Neural crest cell (in vitro differentiated cells): ENCODE measurements at places on chromosomes 16 and 17.

DNA sequence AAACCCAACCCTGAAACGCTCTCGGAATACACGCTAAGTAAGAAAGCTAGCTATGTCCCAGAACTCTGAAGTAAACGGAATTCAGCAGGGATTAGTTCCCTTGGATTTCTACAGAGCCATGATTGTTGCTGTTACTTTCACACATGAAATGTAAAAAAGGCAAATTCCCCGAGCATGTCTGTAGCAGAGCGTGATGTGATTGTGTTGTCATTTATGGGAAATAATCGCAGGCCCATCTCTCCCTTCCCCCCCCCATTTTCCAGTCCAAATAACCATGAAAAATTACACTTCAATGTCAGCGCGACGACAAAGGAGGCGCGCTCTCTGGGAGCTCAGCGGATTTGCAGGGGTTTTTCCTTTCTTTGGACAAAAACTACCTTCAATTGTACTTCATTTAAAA lies 209.0 kb downstream of the ZFHX3 start:
- peak overlapping the region; percentile 45 for H3K4me3 ChIP-seq
- H3K4me1 ChIP-seq, result peaks cover 80% of the 10 kb centered on the region
- DNase-seq, result no peak
- H3K27me3 ChIP-seq, result no peaks in the 10 kb centered on the region

GRCh38 chr16:27564224-27564623 lies 14.3 kb downstream of the KATNIP start:
- peak overlapping the region; percentile 12 for H3K27ac ChIP-seq
- no peak overlapping the region for H3K4me3 ChIP-seq
- no peak for DNase-seq
- no peaks in the 10 kb centered on the region for H3K4me1 ChIP-seq

GRCh38 chr17:6476810-6477179 lies 32.5 kb downstream of the PIMREG start:
- H3K36me3 ChIP-seq, result no peaks in the 10 kb centered on the region
- H3K27me3 ChIP-seq, result no peaks in the 10 kb centered on the region
- no peak overlapping the region for H3K27ac ChIP-seq
- H3K4me3 ChIP-seq, result no peak overlapping the region
- peaks cover 10% of the 10 kb centered on the region for H3K4me1 ChIP-seq

DNA sequence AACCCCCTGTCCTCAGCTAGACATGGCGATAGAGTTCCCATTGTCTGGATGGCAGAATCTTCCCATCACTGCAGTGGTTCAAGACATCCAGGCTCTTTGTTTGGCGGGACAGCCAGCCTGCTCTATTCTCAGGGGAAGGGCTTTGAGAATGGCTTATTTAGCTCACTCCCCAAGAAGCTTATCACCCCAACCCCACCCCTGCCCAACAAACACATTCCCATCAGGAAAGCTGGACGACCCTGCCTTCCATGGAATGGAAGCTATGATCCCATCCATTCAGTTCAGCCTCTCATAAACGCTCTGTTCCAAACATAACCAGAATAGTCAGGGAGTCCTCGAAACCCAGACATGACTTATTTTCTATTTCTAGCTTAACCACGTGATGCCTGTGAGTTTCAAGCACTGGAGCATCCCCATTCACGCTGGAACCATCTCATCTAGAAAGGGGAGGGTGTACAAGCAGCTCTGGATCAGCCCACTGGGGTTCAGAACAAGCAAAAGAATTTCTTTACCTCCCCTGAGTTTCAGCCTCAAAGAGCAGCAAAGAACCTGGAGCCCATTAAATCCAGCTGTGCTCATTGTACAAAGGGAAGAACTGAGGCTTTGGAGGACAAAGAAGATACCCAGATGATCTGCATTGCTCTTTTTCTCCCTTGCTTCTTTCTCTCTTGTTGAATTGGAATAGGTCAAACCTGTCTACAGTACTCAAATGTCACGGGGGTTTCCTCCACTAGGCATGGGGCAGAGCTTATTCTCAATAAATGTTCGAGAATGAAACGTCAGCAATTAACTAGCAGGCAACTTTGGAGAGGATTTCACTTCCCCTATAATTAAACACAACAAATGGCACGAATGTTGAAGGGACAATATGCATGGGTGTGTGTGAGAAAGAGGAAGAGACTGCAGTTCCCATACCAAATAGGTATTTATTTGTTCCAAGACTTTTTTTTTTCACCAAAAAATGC lies 93.1 kb downstream of the XYLT1 start:
- peaks cover 56% of the 10 kb centered on the region for H3K4me1 ChIP-seq
- no peak overlapping the region for H3K4me3 ChIP-seq
- DNase-seq, result no peak
- no peaks in the 10 kb centered on the region for H3K36me3 ChIP-seq
- no peaks in the 10 kb centered on the region for H3K27me3 ChIP-seq

GRCh38 chr17:43900858-43901754 lies 6.2 kb downstream of the MPP2 start:
- H3K4me3 ChIP-seq, result peak overlapping the region; percentile 90
- peaks cover 44% of the 10 kb centered on the region for H3K4me1 ChIP-seq
- H3K27ac ChIP-seq, result peak overlapping the region; percentile 75
- H3K27me3 ChIP-seq, result peaks cover under 1% of the 10 kb centered on the region
- H3K36me3 ChIP-seq, result no peaks in the 10 kb centered on the region
- peak; percentile 20 for DNase-seq

DNA sequence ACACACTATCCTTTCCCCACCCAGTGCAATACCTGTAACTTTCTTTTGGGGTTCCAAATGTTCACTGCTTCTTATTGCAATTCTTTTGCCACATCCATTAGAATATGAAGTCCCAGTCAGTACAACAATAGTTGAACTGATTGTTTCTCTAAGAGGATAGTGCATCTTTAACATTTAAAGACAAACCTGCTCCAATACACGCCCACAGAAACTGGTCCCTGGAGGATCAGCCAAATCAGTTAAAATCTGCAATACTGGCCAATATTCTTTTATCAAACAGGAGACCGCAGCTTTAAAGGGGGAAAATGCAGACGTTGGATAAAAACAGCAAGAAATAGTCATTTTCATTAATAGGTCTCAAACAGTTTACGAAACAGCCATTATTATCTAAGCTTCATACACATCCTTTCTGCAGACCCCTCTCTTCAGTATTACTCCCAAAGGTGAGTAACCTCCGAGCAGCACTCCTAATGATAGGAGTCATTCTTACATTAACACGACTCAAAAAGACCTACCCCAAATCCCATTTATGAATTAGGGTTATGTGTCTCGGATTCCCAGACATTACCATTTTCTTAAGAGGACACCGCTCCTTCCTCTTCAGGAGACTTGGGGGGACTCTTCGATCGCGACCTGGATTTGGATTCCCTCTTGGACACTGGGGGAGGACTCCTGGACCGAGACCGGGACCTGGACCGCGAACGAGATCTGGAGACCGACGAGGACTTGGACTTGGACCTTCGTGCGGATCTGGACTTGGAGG lies 1.4 kb downstream of the SRSF2 start:
- H3K4me1 ChIP-seq, result peaks cover 61% of the 10 kb centered on the region
- H3K27me3 ChIP-seq, result peaks cover 5% of the 10 kb centered on the region
- peak overlapping the region; percentile 99 for H3K4me3 ChIP-seq
- peak overlapping the region; percentile 97 for H3K27ac ChIP-seq

GRCh38 chr16:13105427-13105826 lies 204.0 kb downstream of the SHISA9 start:
- H3K36me3 ChIP-seq, result peaks cover 2% of the 10 kb centered on the region
- H3K4me3 ChIP-seq, result peak overlapping the region; percentile 23
- peaks cover 5% of the 10 kb centered on the region for H3K4me1 ChIP-seq
- no peak overlapping the region for H3K27ac ChIP-seq
- no peak for DNase-seq
- no peaks in the 10 kb centered on the region for H3K27me3 ChIP-seq

- H3K27ac ChIP-seq, result peak overlapping the region; percentile 98
- H3K4me3 ChIP-seq, result peak overlapping the region; percentile 97
- peaks cover 23% of the 10 kb centered on the region for H3K36me3 ChIP-seq
- peaks cover 50% of the 10 kb centered on the region for H3K4me1 ChIP-seq
- peaks cover 77% of the 10 kb centered on the region for H3K27me3 ChIP-seq
These were observed 3.3 kb downstream of the HOXB2 start for GRCh38 chr17:48541577-48542113.

DNA sequence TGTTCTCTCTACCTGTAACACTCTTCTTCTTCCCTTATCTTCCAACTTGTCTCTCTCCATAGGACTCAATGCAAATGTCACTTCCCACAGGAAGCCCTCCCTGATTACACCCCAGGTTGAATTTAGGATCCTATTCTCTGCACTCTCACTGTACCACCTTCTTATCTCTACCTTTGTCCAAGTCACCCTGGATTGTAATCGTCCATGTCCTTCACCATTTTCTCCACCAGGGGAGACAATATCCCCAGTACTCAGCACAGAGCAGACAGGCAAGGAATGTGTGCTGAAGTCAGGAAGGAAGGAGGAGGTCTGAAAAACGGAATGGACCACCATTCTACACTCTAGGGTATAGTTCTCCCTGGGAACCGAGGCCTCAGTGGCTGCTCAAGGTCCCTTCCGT lies 14.2 kb downstream of the C16orf82 start:
- H3K27ac ChIP-seq, result no peak overlapping the region
- H3K36me3 ChIP-seq, result peaks cover 3% of the 10 kb centered on the region
- H3K4me3 ChIP-seq, result no peak overlapping the region
- no peak for DNase-seq
- peaks cover 32% of the 10 kb centered on the region for H3K4me1 ChIP-seq

- H3K4me3 ChIP-seq, result peak overlapping the region; percentile 98
- peaks cover 51% of the 10 kb centered on the region for H3K4me1 ChIP-seq
- H3K27me3 ChIP-seq, result peaks cover 3% of the 10 kb centered on the region
- H3K27ac ChIP-seq, result peak overlapping the region; percentile 99
These were observed 672 bp upstream of the ALKBH5 start for GRCh38 chr17:18182978-18183333.

DNA sequence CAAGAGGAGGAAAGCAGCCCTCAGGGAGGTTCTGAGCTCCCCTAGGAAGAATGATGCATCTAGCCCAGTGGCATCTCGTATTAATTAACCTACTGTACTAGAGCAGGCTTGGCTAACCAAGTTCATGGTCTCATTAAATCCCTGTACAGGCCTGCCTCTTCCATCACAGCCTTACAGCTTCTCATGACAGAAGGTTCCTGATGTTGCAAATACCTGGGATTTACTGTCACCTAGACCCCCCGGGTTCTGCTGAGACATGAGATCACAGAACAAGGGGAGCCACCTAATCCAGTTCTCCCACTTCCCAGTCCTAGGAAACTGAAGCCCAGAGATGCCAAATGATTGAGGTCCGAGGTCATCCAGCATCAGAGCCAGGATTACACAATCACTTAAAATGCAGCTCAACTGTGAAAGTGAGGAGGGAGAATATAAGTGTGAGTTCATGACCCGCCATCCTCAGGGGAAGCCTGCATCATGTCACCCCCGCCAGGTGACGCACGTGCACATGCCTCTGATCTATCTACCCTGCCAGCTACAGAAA lies 23.9 kb downstream of the ACLY start:
- H3K36me3 ChIP-seq, result peaks cover 40% of the 10 kb centered on the region
- H3K27me3 ChIP-seq, result no peaks in the 10 kb centered on the region
- no peak overlapping the region for H3K4me3 ChIP-seq
- DNase-seq, result no peak

DNA sequence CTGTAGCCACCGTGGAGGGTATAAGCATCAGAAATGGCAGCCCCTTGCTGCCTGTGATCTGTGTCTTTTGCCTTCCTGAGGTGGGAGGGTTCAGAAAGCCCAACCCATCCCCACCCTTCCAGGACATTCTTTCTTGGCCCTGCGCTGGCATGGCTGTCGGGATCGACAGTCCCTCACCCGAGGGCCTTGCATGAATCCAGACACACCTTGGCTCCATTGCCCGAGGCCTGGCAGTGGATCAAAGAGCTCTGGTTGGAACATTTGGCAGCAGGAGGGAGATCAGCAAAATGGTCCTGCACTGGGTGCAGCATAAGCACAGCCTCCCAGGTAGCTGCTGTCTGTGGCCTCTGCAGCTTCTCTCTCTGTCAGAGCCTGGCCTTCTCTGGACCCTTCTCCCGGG lies 246.6 kb upstream of the MAF start:
- H3K36me3 ChIP-seq, result no peaks in the 10 kb centered on the region
- no peak overlapping the region for H3K27ac ChIP-seq
- H3K4me3 ChIP-seq, result no peak overlapping the region

- DNase-seq, result no peak
- H3K36me3 ChIP-seq, result no peaks in the 10 kb centered on the region
- H3K4me3 ChIP-seq, result peak overlapping the region; percentile 23
- H3K27ac ChIP-seq, result no peak overlapping the region
These were observed 2.4 kb downstream of the USP6 start for GRCh38 chr17:5118219-5118618.

- no peaks in the 10 kb centered on the region for H3K36me3 ChIP-seq
- no peak overlapping the region for H3K4me3 ChIP-seq
- peak; percentile 37 for DNase-seq
- peaks cover 31% of the 10 kb centered on the region for H3K4me1 ChIP-seq
- no peak overlapping the region for H3K27ac ChIP-seq
- no peaks in the 10 kb centered on the region for H3K27me3 ChIP-seq
These were observed 2.7 kb upstream of the TMIGD1 start for GRCh38 chr17:30336369-30337171.

DNA sequence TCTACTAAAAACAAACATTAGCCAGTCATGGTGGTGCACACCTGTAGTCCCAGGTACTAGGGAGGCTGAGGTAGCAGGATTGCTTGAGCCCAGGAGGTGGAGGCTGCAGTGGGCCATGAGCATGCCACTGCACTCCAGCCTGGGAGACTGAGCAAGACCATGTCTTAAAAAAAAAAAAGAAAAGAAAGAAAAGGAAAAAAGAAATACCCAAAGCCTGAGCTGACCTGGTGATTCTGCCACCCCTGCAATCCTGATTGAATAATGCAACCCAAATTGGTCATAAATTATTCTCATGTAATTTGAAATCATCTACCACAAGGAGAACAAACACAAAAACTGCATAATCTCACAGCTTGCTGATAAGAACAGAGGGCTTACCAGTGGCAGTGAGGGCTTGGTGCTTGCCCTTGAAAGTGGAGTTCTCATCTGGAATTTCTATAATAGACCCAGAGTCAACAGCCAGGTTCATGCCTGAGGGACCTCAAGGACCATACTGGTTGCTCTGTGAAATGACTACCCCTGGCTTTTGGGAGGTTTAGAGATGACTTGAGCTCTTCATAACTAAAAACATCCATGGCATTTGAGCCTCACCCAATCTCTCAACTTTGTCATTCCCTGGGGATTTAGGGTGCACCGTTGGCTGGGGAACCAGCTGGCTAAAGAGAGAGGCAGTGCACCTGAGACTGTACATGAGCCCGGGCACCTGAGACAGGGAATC lies 35.4 kb upstream of the TMC5 start:
- no peaks in the 10 kb centered on the region for H3K4me1 ChIP-seq
- no peak for DNase-seq
- H3K36me3 ChIP-seq, result no peaks in the 10 kb centered on the region

GRCh38 chr17:57565176-57565575 lies 179.9 kb downstream of the CCDC182 start:
- peaks cover 60% of the 10 kb centered on the region for H3K4me1 ChIP-seq
- no peaks in the 10 kb centered on the region for H3K27me3 ChIP-seq
- no peak for DNase-seq
- no peak overlapping the region for H3K4me3 ChIP-seq
- peak overlapping the region; percentile 8 for H3K27ac ChIP-seq
